Left kidney (tissue), 8 donors: ENCODE measurements at places on chromosomes 12 and 14.

GRCh38 chr14:36052681-36053080 lies 123.8 kb downstream of the PTCSC3 start:
- DNase-seq, result no peak

- DNase-seq, result no peak
Measured at GRCh38 chr12:71955970-71956369, 17.3 kb downstream of the TPH2 start.

DNA sequence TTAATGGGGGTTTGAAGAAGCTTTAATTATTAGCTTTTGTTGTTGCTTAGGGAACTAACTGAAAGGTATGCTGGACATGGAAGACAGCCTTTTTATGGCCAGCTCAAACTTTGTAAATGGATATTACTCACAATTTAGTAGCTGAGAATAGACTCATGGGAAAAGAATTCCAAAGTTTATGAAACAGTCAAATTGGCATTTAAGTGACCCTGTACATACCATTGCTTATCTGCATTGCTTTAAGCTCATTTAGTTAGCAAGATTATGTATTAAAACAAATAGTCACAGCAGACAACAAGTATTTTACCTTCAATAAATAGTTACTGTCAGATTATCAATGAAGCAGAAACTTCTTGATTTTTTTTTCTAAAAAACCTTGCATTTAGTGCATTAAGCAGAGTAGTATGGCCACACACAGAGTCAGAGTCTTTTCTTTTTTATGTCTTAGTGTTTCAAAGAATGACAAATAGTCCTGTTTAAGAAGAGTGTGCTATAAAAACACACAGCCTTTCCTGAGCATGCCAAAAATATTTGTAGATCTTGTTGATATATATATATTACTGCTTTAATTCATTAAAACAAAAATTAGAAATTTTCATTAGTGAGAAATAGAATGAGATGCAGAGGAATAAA lies 102.2 kb downstream of the TTC6 start:
- no peak for DNase-seq

- no peak for DNase-seq
Measured at GRCh38 chr12:99649551-99649950, 2.0 kb downstream of the GARIN6 start.

- no peak for DNase-seq
Measured at GRCh38 chr14:59849411-59850130, 21.0 kb downstream of the RTN1 start.

GRCh38 chr12:101470939-101471338 lies 4.2 kb upstream of the SPIC start:
- no peak for DNase-seq

DNA sequence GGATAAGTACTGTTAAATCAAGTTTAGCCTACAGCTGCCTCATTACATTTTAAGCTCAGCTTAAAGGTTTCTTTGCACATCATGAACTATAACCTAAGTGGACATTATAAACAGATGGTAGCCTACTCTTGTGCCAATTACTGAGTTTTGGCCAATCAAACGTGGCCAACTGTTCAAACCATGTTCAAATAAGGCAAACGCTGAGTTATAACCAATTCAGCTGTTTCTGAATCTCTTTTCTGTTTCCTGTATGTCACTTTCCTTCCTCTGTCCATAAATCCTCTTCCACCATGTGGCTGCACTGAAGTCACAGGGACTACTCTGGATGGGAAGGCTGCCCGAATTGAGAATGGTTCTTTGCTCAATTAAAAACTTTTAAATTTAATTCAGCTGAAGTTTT lies 98.4 kb downstream of the BCAT1 start:
- DNase-seq, result no peak

- no peak for DNase-seq
Measured at GRCh38 chr14:35284506-35284905, 7.7 kb upstream of the PSMA6 start.

DNA sequence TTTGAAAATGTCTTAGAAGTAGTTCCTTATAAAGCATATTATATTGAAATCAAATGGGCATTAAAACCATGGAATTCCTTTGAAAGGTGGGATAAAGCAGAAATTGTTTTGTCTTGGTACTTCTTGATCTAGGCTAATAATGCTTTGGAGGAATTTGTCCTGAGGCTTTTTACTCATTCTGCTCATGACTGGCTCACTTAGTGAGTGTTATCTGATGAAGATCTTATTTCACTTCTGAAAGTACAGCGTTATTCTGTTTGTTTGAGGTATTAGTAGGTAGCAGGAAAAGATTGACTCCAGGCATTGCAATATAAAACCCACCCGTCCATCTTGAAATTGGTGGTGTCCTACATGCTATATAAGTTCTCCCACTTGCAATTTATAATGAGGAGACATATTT lies 5.5 kb downstream of the C12orf71 start:
- no peak for DNase-seq

DNA sequence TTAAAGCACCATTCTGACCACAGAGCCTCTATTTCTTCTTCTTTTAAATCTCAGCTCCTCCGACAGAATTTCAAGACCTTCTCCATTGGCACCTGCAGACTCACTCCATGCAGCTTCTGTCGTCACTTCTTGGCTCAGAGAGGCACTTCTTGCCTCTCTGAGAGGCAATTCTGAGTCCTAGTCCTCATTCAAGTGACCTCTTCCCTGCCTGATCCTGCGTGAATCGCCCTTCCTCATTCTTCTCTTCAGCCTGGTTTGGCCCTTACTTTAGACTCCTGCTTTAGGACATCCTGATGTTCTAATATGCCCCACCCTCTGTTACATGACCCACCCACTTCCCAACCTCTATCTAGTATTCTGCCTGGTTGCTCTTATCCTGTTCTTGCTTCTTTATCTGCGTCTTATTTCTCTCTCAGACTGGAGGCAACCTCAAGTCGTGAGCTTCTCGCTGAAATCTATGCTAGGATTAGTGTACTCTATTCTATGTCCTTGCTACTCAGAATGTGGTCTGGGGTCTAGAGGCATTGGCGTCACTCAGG lies 55.6 kb upstream of the CISTR start:
- DNase-seq, result no peak

DNA sequence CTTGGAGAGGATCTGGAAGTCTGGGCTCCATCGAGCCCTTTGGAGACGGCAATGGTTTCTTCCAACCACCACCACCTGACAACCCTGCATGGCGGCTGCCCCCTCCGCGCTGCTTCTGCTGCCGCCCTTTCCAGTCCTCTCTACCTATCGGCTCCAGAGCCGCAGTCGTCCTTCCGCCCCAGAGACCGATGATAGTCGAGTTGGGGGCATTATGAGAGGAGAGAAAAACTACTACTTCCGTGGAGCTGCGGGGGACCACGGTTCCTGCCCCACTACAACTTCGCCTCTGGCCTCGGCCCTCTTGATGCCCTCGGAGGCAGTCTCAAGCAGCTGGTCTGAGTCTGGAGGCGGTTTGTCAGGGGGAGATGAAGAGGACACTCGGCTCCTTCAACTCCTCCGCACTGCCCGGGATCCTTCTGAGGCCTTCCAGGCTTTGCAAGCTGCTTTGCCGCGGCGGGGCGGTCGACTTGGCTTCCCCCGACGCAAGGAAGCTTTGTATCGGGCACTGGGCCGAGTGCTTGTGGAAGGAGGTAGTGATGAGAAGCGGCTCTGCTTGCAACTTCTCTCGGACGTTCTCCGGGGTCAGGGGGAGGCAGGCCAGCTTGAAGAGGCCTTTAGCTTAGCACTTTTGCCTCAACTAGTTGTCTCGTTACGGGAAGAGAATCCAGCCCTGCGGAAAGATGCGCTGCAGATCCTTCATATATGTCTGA lies 499 bp downstream of the TOGARAM1 start:
- DNase-seq, result peak; percentile 48

DNA sequence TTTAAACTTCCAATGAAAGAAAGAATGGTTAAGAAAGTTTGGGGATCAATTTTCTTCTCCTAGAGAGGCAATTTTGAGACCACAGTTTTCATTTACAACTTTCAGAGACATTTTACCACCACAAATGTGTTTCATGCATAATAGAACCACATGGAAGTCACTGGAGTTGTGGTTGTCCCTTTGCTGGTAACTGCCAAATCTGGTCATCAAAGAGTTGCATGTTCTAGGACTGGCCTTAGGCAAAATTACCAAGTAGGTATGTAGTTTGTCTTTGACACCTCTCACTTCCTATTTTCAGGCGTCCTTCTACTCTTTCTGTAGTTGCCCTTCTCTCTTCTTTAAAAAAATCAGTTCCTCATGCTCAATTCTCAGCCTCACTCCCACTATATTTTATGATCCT lies 54.3 kb upstream of the TMX1 start:
- no peak for DNase-seq

DNA sequence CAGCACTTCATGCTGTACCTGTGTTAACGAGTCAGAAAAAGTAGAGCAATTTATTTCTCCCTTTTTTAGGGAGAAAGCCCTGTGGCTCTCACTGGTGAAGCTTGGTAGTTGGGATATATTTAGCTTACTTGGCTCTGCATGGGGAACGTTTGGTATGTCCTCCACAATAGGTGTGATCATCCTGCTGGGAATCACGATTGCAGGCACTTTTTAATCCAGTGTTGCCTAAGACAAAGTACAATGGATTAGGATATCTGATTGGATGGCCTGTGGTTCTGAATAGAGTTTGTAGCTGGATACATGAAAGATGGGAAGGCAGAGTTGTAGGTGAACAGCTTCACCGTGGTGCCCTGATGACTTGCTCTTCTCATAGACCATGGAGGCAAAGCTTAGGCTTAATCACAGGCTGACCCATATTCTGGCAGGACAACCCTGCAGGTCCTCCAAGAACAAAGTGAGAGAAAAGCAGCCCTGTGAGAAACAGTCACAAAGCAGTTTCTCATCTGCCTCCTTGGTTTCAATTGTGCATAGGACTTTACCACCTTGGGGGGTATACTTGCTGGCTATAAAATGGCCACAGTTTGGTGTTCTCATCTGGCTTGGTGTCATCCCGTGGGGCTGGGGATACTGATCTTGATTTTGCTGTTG lies 7.5 kb downstream of the RESF1 start:
- no peak for DNase-seq

- no peak for DNase-seq
Measured at GRCh38 chr12:89236237-89236636, 116.1 kb downstream of the DUSP6 start.

DNA sequence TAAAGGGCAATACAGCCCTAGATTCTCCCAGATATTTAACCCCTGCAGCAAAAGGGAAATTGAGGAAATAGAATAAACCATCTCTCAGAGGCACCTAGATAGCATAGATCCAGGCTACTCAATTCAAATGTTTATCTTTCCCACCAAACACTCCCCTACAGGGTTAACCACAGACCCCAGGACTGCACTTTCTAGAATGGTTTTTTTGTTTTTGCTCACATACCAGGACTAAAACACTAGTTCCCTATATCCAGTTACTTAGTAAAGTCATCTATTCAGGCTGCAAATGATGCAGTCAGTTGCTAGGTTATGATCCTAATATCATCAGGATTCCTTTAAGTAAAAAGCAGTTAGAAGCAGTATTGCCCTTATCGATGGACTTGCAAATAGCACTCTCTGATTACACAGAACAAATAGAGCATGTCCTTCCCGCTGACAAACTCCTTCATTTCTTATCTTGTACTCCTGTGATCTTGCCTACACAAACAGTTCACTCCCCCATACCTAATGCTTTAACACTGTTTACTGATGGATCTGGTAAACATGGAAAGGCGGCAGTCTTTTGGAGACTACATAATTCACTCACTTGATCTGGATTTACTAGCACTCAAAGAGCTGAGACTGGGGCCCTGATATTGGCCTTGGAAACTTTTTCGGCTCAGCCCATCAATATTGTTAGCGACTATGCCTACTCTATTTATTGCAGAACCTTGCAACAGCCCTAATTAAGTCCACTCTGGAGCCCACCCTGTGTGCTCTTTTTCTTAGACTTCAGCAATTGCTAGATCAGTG lies 257.2 kb upstream of the DIO2 start:
- no peak for DNase-seq

- no peak for DNase-seq
Measured at GRCh38 chr14:38731962-38732361, 371.1 kb downstream of the SEC23A start.

GRCh38 chr14:104509673-104510072 lies 69.9 kb upstream of the C14orf180 start:
- DNase-seq, result no peak

DNA sequence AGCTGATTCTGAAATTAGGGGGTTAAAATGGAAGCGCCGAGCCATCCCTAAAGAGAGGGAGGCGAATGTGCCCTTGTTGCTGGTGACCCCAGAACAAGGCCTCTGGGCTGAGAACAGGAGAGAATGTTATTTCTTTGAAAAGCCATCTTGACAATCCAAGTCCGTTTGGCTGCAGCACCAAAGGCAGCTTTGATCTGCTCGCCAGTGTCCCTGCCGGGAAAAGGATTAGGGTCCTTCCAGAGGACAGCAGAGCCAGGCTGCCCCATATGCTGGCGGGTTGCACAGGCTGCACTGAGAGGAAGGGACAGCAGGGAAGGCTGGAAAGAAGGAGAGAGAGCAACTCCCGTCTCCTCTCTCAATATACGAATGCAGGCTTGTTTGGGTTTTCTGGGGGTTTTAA lies 141.7 kb downstream of the TMEM132C start:
- DNase-seq, result no peak

GRCh38 chr14:68938271-68939150 lies 40.6 kb downstream of the ACTN1 start:
- DNase-seq, result no peak

DNA sequence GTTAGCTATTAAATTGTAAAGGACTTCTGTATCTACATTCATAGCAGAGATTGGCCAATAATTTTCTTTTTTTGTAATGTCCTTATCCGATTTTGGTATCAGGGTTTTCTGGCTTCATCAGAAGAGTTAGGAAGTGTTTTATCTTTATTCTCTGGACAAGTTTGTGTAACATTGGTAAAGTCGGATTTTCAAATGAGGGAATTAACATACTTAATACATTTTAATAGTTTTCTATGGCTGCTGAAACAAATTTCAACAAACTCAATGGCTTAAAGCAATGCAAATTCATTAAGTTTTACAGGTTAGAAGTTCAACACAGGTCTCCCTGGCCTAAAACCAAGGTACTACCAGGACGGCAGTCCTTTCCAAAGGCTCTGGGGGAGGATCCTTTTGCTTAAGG lies 13.2 kb upstream of the SLC8A3 start:
- no peak for DNase-seq

DNA sequence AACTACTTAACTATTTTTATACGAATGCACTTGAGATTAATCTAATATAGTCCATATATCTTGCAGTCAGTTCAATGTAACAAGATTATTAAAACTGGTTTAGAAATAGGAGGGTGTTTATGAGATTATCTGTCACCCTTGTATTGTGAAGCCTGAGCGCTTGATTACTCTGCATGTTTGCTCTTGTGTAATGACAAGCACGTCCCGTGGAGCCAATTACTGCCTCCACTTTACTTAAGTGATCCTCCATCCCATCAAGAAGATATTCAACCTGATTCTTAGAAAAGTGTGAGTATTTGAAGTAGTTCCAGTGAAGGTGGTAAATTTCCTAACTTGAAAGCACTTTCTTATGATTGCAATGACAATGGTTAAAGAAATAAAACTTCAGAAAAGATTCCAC lies 415.2 kb upstream of the GARIN6 start:
- DNase-seq, result no peak

- DNase-seq, result no peak
Measured at GRCh38 chr14:105068818-105069217, 3.6 kb upstream of the GPR132 start.

GRCh38 chr14:52458721-52459085 lies 93.6 kb downstream of the TXNDC16 start:
- DNase-seq, result no peak

- no peak for DNase-seq
Measured at GRCh38 chr12:33587784-33588712, 148.4 kb upstream of the SYT10 start.
